ENCODE measurements at places on chromosomes 6 and 20.

- DNase-seq: peak; percentile 53
- H3K27ac ChIP-seq: peak overlapping the region; percentile 16
- H3K4me3 ChIP-seq: no peak overlapping the region
- H3K27me3 ChIP-seq: no peaks in the 10 kb centered on the region
Measured at GRCh38 chr20:50226093-50226974, 35.7 kb downstream of the CEBPB start.

DNA sequence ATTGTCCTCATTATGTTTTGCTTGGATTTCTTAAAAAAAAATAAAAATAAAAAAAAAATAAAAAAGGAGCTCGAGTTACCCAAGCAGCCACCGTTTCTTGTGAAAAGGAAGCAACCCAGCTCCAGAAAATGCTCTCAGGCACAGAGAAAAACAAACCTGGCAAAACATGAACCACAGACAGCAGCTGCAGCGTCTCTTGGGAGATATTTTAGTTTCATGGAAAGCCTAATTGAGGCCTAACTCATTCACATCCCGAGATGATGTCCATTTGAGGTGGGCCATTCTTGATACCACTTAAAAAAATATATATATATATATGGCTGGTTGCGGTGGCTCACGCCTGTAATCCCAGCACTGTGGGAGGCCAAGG is 13.7 kb upstream of the MRAP2 start:
- no peaks in the 10 kb centered on the region for H3K27me3 ChIP-seq
- H3K27ac ChIP-seq: no peak overlapping the region
- H3K4me3 ChIP-seq: no peak overlapping the region

DNA sequence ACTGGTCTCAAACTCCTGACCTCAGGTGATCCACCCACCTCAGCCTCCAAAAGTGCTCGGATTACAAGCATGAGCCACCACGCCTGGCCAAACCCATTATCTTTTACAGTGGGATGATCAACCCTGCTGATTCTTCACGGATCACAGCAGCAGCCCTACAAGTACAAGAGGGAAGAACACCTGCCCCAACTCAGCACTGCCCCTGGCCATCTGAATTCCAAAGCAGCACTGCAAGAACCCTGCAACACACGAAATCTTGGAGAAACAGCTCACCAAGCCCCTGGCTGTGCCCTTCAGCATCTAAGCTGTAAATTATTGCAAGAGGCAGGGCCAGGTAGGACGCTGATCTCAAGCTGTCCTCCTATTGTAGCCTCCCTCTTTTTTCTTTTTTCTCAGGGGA is 54.5 kb upstream of the MC3R start:
- H3K4me3 ChIP-seq: no peak overlapping the region
- H3K27ac ChIP-seq: no peak overlapping the region
- DNase-seq: no peak
- no peaks in the 10 kb centered on the region for H3K27me3 ChIP-seq
- H3K36me3 ChIP-seq: no peaks in the 10 kb centered on the region

- H3K4me3 ChIP-seq: no peak overlapping the region
- H3K36me3 ChIP-seq: no peaks in the 10 kb centered on the region
- H3K27ac ChIP-seq: no peak overlapping the region
- DNase-seq: no peak
Measured at GRCh38 chr6:31267651-31268368, 4.1 kb downstream of the HLA-C start.

- no peaks in the 10 kb centered on the region for H3K36me3 ChIP-seq
- DNase-seq: no peak
- H3K27ac ChIP-seq: no peak overlapping the region
Measured at GRCh38 chr6:158092806-158093205, 75.3 kb downstream of the SERAC1 start.

DNA sequence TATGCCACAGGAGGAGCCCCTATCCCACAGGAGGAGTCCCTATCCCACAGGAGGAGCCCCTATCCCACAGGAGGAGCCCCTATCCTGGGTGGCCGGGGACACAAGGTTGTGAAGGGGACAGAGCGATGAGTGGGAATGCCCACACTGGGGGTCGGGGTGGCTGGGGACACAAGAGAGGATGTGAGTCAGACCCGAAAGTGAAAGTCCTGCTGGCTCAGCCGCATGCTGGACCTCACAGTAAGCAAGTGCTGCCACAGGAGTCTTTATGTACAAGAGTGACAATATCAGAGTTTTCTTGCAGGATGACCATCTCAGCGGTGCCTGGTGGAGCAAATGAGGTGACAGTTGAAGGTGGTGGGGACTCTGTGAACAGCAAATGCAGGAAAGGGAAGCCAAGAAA is 93.7 kb downstream of the PSMB1 start:
- H3K4me1 ChIP-seq: peaks cover 5% of the 10 kb centered on the region
- no peak overlapping the region for H3K27ac ChIP-seq
- H3K36me3 ChIP-seq: no peaks in the 10 kb centered on the region
- no peaks in the 10 kb centered on the region for H3K27me3 ChIP-seq
- no peak overlapping the region for H3K4me3 ChIP-seq

DNA sequence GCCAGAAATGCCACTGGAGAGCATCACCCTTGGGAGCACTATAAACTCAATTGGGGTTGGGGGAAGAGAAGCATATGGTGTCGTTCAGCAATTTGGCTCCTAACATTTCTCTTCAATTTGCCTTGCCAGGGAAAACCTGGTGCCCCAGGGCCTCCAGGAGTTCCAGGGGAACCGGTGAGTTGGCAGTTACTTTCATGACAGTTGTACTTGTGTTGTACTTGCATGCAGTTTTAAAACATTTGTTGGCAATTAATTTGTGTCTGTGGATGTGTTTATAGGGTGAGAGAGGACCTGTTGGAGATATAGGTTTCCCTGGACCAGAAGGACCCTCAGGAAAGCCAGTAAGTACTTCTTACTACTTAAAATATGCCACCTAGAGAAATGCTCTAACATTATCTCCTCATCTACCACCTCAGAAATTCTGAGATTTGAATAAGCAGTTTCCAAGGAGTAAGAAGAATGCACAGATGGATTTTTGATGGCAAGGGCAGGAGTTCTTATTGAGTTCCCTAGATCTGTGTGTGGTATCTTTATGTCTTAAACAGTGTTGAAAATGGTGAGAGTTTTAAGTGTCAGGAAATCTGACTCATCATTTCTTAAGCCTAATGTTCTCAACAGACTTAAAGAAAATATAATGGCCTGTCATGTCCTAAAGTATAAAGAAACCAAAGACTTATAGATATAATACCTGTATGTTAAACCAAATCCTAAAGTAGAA is 122.5 kb downstream of the COL9A1 start:
- H3K4me3 ChIP-seq: no peak overlapping the region
- no peaks in the 10 kb centered on the region for H3K27me3 ChIP-seq
- no peak for DNase-seq
- H3K27ac ChIP-seq: no peak overlapping the region
- no peaks in the 10 kb centered on the region for H3K4me1 ChIP-seq

DNA sequence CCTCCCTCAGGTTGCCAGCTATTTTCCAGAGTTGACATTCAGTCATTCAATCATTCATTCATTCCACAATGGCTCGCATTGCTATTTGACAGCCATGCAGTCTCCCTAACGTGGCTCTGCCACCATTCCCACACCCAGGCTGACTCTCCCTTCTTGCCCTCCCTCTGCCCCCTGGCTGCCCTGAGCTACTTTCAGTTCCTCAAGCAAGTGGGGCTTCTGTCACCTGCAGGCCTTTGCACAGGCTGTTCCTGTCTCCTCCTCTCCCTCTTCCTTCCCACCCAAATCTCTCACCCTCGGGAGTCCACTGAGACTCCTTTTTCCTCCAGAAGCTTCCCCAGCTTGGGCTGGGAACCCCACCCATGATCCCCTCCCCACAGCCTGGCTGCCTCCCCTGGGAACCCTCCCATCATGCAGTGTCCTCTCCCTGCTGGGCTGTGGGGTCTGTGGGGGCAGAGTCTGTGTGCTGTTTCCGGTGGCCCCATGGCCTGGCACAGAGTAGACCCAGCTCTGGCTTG is 2.6 kb downstream of the PACSIN1 start:
- no peaks in the 10 kb centered on the region for H3K27me3 ChIP-seq
- no peak overlapping the region for H3K4me3 ChIP-seq
- DNase-seq: no peak
- peaks cover 4% of the 10 kb centered on the region for H3K4me1 ChIP-seq
- no peaks in the 10 kb centered on the region for H3K36me3 ChIP-seq

GRCh38 chr6:30260036-30260504 is 46.9 kb upstream of the TRIM26 start:
- no peaks in the 10 kb centered on the region for H3K27me3 ChIP-seq
- DNase-seq: no peak
- H3K4me3 ChIP-seq: peak overlapping the region; percentile 82
- H3K36me3 ChIP-seq: no peaks in the 10 kb centered on the region

GRCh38 chr20:9344083-9344920 is 170.1 kb upstream of the LAMP5 start:
- no peaks in the 10 kb centered on the region for H3K36me3 ChIP-seq
- no peaks in the 10 kb centered on the region for H3K27me3 ChIP-seq
- no peak overlapping the region for H3K27ac ChIP-seq
- peaks cover 12% of the 10 kb centered on the region for H3K4me1 ChIP-seq
- peak; percentile 55 for DNase-seq

- H3K27me3 ChIP-seq: no peaks in the 10 kb centered on the region
- no peak for DNase-seq
- H3K36me3 ChIP-seq: no peaks in the 10 kb centered on the region
- no peak overlapping the region for H3K4me3 ChIP-seq
Measured at GRCh38 chr6:34359418-34360158, 32.9 kb downstream of the NUDT3 start.

- no peak overlapping the region for H3K4me3 ChIP-seq
- H3K36me3 ChIP-seq: no peaks in the 10 kb centered on the region
- H3K27ac ChIP-seq: no peak overlapping the region
- no peak for DNase-seq
- no peaks in the 10 kb centered on the region for H3K4me1 ChIP-seq
Measured at GRCh38 chr6:81575442-81575841, 177.0 kb downstream of the TENT5A start.

GRCh38 chr20:11108102-11108810 is 434.5 kb upstream of the JAG1 start:
- peaks cover 7% of the 10 kb centered on the region for H3K4me1 ChIP-seq
- H3K36me3 ChIP-seq: no peaks in the 10 kb centered on the region
- no peak for DNase-seq
- no peak overlapping the region for H3K4me3 ChIP-seq

DNA sequence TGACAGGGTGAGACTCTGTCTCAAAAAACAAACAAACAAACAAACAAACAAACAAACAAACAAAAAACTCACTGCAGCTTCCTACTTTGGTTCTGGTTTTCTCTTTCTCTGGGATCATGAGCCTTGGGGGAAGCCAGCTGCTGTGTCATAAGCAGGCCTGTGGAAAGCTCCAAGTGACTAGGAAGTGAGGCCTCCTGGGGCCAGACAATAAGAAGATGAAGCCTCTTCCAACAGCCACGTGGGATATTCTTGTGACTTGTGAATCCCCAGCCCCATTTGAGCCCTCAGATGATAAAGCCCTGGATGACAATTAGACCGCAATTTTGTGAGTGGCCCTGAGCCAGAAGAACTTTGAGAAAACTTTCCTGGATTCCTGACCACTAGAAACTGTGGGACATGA is 11.4 kb downstream of the HLA-A start:
- no peaks in the 10 kb centered on the region for H3K36me3 ChIP-seq
- no peak overlapping the region for H3K4me3 ChIP-seq
- H3K4me1 ChIP-seq: no peaks in the 10 kb centered on the region
- no peak overlapping the region for H3K27ac ChIP-seq
- H3K27me3 ChIP-seq: no peaks in the 10 kb centered on the region

GRCh38 chr6:5044866-5045265 is 40.3 kb upstream of the PPP1R3G start:
- DNase-seq: no peak
- H3K4me3 ChIP-seq: no peak overlapping the region
- no peak overlapping the region for H3K27ac ChIP-seq
- no peaks in the 10 kb centered on the region for H3K36me3 ChIP-seq

DNA sequence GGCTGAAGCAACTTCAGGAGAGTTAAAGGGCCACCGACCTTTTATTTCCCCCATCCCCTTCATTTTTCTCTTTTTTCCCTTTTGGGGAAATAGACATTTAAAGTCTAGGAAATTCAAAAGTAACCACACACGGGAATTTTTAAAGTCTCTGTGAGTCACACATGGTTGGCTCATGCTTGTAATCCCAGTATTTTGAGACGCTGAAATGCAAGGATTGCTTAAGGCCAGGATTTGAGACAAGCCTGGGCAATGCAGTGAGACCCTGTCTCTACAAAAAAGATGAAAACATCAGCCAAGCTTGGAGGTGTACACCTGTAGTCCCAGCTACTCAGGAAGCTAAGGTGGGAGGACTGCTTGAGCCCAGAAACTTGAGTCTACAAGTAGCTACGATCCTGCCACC is 34.2 kb downstream of the KATNA1 start:
- H3K4me3 ChIP-seq: no peak overlapping the region
- H3K27ac ChIP-seq: no peak overlapping the region
- H3K27me3 ChIP-seq: no peaks in the 10 kb centered on the region
- DNase-seq: no peak

- no peaks in the 10 kb centered on the region for H3K27me3 ChIP-seq
- no peak overlapping the region for H3K4me3 ChIP-seq
- H3K4me1 ChIP-seq: no peaks in the 10 kb centered on the region
- no peak for DNase-seq
Measured at GRCh38 chr6:64104051-64104450, 468.4 kb downstream of the PHF3 start.

DNA sequence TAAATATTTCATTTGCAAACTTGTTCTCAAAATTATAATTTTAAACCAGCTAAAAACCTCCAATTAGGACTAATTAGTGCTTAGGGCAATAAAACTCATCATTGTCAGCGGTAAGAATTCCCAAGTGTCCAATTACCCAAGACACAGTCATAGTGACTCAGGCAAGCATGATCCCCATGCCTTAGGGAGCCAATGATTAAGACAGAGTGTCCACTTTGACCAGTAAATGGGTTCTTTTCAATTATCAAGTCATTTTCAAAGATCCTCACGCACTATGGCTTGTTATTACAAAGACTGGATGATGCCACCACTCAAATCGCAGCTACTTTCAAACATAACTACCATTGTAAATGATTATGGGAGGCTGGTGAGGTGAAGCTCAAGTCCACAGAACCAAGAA is 114.0 kb downstream of the BFSP1 start:
- no peak for DNase-seq
- H3K27ac ChIP-seq: no peak overlapping the region
- H3K4me1 ChIP-seq: no peaks in the 10 kb centered on the region
- H3K27me3 ChIP-seq: no peaks in the 10 kb centered on the region
- no peak overlapping the region for H3K4me3 ChIP-seq
- H3K36me3 ChIP-seq: no peaks in the 10 kb centered on the region

- H3K36me3 ChIP-seq: no peaks in the 10 kb centered on the region
- H3K4me3 ChIP-seq: peak overlapping the region; percentile 56
- peaks cover 23% of the 10 kb centered on the region for H3K4me1 ChIP-seq
Measured at GRCh38 chr6:2875359-2876191, 27.5 kb downstream of the SERPINB9 start.

DNA sequence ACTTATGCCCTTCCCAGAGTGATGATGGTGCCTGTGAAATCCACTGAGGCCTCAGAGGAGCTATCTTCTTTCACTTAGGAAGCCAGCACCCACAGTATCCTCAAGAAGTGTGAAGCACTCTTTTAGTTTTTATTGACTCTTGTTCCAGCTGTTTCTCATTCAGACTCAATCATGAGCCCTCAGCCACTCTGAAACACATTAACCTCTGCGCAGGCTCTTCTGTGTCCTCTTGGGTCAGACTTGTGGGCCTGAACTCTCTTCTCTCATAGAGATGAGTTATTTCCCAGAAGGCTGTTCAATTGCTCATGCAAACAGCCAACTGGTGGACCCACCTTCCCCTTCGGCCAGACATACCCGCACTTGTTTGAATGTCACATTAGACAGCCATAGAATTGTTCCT is 27.8 kb upstream of the PREP start:
- H3K27ac ChIP-seq: no peak overlapping the region
- no peaks in the 10 kb centered on the region for H3K36me3 ChIP-seq
- no peaks in the 10 kb centered on the region for H3K27me3 ChIP-seq
- no peak overlapping the region for H3K4me3 ChIP-seq
- DNase-seq: no peak
- peaks cover 9% of the 10 kb centered on the region for H3K4me1 ChIP-seq

Data from testis (tissue), 5 donors.